ENCODE measurements at places on chromosomes 13 and 19.

GRCh38 chr19:53424968-53425597, 6.7 kb upstream of the ZNF761 start:
- DNase-seq, result peak; percentile 74

GRCh38 chr19:31271306-31271911, 77.8 kb downstream of the TSHZ3 start:
- DNase-seq, result no peak

- no peak for DNase-seq
Measured at GRCh38 chr13:98508685-98509084, 68.2 kb downstream of the STK24 start.

- no peak for DNase-seq
Measured at GRCh38 chr13:39712626-39713025, 57.2 kb downstream of the COG6 start.

DNA sequence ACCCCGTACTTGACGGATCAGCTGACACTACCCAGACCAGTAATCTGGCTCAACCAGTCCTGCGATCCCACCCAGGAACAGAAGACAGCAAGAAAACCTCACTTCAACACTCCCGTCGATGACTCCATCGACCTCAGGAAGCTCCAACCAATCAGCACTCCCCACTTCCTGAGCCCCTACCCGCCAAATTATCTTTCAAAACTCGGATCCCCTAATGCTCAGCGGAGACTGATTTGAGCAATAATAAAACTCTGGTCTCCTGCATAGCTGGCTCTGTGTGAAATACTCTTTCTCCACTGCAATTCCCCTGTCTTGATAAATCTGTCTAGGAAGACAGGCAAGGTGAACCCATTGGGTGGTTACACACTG, 1.2 kb downstream of the LSM4 start:
- peak; percentile 34 for DNase-seq

GRCh38 chr13:105410602-105411001, 1124.9 kb downstream of the EFNB2 start:
- peak; percentile 8 for DNase-seq

GRCh38 chr13:114272977-114273376, 8.4 kb upstream of the UPF3A start:
- no peak for DNase-seq

DNA sequence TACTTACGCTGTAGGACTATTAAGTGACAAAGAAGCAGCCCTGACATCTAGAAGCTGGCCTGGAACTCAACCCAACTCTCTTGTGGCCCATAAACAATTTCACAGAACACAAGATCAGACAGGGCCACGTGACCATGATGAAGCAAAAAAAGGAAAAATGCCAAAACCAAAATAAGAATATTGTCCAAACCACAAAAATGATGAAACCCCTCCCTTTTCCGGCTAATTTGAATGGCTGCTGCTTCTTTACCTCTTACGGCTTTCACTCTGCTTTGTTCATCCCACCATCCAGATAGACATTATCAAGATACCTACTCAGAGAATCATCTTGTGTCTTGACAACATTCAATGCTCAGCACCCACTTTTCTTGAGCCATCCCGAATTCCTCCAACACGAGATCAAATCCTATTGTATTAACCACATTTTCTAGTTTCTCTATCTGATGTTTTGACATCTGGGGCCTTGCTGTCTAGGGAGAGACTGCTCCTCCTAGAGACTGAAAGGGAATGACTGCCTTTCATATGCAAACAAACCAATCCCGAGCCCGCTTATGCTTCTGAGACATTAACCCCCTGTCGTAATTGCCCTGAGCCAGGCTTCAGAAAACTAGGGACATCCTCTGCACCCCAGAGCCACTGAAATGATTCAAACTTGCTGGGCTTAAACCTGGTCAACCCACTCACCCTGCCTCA, 186.3 kb downstream of the TDRD3 start:
- DNase-seq, result no peak

- DNase-seq, result no peak
Measured at GRCh38 chr13:106187101-106187500, 348.4 kb downstream of the EFNB2 start.

DNA sequence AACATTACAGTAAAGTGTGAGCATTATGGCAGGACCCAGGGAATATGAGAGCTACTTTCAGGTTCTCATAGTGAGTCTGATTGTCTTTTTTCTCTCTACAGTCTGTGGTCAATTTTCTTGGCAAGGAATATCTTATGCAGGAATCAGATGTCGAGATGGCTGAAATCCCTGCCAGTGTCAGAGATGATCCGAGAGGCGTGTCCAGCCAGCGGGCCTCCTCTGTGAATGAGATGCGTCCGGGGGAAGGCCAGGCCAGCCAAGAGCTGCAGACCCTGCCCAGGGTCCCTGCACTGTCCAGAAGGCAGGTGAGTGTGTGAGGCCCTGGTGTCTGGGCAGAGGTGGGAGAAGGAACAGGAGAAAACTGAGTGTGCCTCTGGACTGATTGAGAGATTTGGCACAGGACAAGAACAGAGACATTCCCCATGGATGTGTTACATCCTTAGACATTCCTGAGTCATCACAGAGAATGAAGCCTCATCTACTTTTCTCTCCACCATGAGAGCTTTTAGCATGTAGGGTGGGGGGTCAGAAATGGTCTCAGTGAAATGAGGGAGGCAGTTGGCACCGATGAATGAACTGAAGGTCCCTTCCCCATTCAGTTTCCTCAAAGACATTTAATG, 27.3 kb upstream of the EDDM13 start:
- DNase-seq, result no peak

- DNase-seq, result no peak
Measured at GRCh38 chr13:51495316-51495715, 42.5 kb upstream of the INTS6 start.

DNA sequence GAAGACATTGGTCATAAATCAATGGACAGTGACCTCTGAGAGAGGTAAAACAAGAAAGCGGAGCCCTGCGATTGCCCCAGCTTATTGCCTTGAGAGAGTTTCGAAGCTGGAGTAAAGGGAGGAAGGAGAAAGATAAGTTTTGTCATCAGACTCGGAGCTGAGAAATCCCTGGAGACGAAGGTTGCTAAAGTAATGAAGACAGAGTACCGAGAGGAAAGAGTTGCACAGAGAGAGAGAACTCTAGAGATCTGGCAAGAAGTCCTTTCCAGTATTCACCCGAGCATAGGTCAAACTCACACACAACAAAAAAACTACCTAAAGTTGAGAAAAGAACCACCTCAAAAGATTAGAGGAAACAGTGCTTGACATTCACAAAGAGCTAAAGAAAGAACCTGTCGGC, 472.0 kb downstream of the DACH1 start:
- no peak for DNase-seq

GRCh38 chr13:76667551-76667950, 218.7 kb downstream of the KCTD12 start:
- DNase-seq, result no peak

GRCh38 chr13:39729156-39729555, 73.7 kb downstream of the COG6 start:
- DNase-seq, result no peak

DNA sequence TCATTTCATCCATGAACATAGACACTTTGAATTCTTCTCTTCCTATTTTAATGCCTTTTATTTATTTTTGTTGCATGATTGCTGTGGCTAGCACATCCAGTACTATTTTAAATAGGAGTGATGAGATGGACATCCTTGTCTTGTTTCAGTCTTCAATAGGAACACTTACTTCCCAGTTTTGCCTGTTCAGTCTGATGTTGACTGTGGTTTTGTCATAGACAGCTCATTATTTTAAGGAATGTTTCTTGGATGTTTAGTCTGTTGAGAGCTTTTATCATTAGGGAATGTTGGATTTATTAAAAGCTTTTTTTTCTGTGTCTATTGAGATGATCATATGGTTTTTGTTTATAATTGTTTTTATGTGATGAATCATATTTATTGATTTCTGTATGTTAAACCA, 586.6 kb downstream of the SLITRK1 start:
- DNase-seq, result no peak

GRCh38 chr13:106468744-106469590, 66.5 kb downstream of the EFNB2 start:
- no peak for DNase-seq

GRCh38 chr13:23107665-23108064, 73.1 kb upstream of the SGCG start:
- no peak for DNase-seq

- DNase-seq, result no peak
Measured at GRCh38 chr19:42465827-42466280, 23.1 kb upstream of the CXCL17 start.

GRCh38 chr13:99619207-99619606, 117.9 kb downstream of the TM9SF2 start:
- DNase-seq, result no peak

DNA sequence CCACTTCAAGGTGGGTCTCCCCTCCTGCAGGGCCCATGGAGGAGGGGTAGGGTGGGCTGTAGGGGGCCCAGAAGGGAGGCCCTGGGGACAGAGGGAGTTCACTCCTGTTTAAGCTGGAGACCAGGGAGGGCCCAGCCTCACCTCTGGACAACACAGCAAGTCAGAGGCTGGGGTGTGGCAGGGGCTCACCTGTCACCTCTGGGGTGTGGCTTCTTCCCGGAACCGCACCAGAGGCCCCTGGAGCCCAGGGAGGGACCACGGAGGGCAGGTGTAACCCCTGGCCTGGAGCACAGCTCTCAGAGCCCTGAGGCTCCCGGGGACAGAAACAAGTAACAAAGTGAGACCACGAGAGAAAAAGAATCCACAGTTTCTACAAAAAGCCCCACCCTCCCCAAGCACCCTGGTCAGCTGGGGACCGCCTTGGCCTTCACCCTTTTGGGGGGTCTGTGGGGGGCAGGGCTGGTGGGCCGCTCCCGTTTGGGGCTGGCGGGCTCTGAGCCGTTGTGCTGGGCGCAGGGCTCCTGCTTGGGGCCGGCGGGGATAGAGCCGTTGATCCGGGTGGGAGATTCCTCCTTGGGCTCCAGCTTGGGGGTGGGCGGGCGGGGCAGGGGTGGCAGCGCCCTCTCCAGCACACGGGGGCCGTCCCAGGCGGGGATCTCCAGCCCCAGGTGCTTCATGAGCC, 8.0 kb downstream of the SIRT6 start:
- no peak for DNase-seq

GRCh38 chr19:13277104-13277809, 127.0 kb downstream of the IER2 start:
- peak; percentile 79 for DNase-seq

- peak; percentile 71 for DNase-seq
Measured at GRCh38 chr13:109784590-109785140, 1.7 kb downstream of the IRS2 start.

DNA sequence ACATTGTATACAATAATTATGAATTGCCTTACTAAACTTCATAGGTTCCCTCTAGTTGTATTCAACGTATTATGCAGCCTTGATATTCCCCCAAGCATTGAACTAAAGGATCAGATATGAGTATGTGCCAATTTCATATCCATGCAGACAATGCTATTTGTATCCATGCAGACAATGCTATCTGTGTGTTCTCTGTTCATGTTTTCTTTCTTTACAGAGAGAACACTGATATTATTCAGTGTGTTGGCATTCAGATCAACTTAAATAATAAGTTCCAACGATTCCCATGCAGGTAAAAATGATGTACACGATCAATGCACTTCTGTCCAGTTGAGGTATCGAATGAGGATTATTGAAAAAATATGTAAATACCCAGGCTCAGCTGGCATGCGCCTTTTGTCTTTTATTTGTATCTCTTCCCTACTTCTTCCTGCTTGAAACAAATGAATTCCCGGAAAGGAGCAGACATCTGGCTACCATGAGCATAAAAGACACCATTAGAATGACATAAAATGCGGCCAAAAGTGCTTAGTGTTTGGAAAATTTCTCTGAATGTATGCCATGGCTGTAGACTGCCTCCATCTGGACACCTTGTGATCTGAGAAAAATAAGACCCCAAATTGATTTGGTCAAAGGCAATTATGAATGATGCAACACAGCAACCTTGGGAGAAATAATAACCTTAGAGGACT, 731.5 kb downstream of the SLITRK1 start:
- DNase-seq, result no peak

DNA sequence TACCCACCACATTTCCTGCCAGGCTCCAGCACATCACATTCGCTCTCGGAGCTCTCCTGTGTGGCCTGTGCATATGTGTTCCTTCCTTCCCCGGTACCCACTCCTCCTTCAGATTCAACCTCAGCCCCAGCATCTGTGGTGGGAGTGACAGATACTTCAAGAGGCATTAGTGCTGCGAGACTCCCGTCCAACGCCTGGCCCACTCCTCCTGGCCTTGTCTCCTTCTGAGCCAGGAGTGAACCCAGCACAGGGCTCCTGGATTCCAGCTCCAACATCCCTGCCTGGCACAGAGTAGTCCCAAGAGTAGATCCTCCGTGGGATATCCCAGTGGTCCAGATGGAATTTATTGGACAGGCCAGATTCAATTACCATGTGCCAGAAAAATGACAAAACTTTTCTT, 55.9 kb downstream of the SACS start:
- DNase-seq, result no peak

DNA sequence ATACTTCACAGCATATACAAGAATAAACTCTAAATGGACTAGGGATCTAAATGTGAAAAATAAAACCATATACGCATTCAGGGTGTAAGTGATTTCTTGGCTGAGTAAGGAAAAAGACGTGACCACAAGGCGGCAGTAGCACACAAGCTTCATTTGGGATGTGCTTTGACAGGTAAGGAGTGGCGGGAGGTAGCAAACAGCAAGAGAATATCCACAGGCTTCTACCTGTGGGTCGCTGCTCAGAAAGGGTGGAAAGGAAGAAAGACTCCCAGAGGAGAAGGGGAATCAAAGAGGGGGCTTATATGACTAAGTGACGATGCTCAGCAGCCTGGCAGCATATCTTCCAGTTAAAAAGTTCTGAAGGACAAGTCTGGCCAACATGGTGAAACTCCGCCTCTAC, 2.5 kb upstream of the ZNF121 start:
- peak; percentile 82 for DNase-seq

DNA sequence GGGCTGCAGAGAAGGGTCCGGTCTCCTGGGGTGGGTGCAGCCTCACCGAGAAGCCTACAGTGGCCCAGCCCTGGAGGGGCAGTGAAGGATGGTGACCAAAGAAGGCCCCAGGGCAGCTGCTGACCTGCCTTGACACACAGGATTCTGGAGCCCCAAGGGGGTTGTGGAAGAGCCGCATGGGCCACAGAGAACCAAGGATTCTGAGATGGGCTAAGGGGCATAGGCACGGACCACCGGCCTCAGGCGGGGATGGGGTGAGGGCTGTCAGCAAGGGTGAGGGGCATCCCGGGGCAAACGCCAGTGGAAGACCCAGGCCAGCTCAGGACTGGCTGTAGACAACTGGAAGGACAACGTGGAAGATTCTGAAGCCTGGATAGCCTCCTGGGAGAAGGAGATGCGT, 151.6 kb downstream of the TEX29 start:
- no peak for DNase-seq

GRCh38 chr13:34654203-34654602, 287.9 kb upstream of the NBEA start:
- DNase-seq, result no peak

- no peak for DNase-seq
Measured at GRCh38 chr13:76754414-76754813, 131.8 kb downstream of the KCTD12 start.

GRCh38 chr19:40191836-40192646, 815 bp downstream of the MAP3K10 start:
- peak; percentile 17 for DNase-seq

GRCh38 chr13:45333977-45334922, 6.7 kb downstream of the TPT1 start:
- peak; percentile 41 for DNase-seq

- DNase-seq, result peak; percentile 45
Measured at GRCh38 chr19:17332677-17333581, 1.7 kb downstream of the ANO8 start.

- no peak for DNase-seq
Measured at GRCh38 chr19:41192574-41193429, at the start of gene CYP2S1. Gene CYP2S1, plus strand, starts transcription at chr19:41193219. Its CDS starts 46 bp downstream, at chr19:41193265.
